Fibroblast of mammary gland (primary cell): ENCODE measurements at places on chromosomes 16 and 17.

DNA sequence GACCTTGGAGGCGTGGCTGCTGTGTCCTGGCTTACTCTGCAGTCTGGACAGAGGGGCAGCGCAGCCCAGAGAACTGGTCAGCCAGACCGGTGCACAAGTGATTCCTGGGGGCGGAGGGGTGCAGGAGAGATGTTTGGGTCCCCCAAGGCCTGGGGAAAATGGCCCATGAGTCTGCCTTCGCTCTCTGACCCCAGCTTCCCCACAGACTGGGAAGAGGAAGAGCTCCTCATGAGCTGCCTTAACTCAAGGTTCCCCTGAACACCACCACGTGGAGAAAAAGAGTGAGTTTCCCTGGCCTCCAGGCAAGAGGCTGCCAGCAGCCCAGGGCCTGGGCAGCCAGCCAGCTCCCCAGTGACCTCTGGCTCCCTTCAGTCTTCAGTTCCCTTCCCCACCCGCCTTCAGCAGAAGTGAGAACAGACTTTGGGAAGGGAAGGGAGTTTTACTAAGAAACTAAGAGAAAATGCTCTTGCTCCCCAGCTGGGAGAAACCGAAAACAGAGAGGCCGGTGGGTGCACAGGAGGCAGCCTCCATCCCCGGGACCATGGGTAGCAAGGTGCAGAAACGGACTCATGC, 2.0 kb upstream of the C17orf99 start:
- peak; percentile 86 for DNase-seq

GRCh38 chr17:6040504-6040903, 29.7 kb upstream of the WSCD1 start:
- DNase-seq, result no peak

GRCh38 chr17:66426397-66427033, 124.1 kb downstream of the PRKCA start:
- DNase-seq, result peak; percentile 42

DNA sequence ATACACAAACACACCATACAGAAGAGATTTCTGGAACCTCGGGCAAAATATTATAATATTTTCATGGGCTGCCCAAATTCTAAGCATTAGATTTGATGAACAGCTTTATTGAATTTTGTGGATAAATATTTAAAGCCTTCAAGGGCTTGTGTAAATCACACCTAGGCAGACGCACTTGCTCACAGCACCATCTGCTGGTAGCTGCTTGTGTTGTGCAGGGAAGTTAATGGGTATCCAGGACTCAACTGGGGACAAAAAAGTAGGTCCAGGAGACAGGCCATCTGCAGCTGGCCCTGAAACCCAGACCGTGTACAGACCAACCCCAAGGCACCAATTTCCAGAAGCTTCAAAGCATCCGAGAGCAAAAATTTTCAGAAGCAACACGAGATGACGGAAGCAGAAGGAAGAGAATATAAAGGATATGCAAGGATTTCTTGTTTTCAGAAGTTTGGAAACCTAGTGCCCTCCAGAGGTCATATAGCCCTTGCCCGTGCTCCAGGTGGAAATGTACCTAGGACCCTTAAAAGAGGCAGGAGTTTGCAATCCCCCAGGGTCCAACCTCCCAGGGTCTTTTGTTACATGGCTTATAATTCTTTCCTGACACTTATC, 140.0 kb downstream of the CHD9NB start:
- peak; percentile 54 for DNase-seq

GRCh38 chr16:68665501-68665900, 20.4 kb downstream of the CDH3 start:
- no peak for DNase-seq

DNA sequence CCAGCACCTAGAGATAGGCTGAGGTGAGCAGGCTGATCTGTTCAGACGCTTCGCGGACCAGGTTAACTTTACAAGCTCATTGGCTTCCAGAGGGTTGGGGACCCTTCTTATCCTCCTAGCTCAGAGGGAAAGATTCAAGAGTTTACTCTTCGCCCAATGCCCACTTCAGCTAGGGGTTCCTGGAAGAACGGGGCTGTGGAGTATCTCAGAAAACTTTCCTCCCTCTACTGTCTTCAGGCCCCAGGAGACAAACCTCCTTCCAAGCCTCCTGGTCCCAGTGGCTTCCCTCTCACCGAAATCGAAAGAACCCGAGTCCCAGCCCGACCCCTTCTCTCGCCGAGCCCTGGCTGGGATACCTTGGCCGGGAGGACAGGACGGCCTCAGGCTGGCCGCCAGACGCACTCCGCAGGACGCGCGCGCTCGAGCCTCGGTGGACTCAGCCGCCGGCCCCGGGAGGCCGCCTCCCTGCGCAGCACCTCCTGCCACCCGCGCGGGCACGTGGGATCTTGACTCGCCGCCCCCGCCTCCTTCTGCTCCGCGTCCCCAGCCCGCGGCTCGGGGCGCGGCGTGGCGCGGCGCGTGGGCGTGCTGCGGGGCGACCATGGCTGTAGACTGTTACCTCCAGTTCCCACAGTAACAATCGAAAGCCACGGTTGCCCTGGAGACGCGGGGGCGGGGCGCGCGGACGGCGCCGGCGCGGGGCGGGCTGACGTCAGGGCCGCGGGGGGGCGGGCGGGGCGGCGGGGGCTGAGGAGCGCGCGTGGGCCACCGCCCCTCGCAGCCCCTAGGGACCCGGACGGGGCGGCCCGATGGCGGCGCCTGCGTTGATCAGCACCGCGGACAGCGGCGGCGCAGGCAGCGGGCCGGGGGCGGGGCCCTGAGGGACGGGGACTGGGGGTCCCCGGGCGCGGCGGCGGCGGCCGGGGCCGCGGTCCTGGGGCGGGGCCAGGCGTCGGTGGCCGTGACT, 5.3 kb upstream of the HIC1 start:
- DNase-seq, result peak; percentile 75

DNA sequence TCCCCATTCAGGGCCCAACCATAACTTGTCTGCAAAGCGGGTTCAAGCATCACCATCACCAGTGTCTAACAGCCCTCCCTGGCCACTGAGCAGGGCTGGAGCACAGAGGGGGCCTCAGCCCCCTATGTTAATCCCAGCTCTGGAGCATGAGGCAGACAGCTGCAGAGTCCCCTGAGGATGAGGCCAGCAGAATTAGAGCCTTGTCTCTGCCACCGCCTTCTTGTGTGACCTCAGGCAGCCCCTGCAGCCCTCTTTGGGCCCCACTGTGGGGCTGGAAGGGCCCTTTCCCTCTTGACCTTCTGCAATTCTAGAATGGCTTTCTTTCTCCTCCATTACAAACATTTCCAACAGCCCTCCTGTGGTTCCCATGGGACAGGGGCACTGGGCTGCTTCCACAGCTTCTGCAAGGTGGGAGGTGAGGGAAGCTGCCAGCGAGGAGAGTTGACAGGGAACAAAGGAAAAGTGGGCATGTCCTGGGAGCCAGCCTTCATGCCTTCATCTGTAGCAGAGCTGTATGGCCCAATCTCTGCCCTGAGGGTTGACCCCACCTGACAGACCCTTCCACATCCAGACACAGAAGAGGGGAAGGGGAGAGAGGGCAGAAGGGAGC, 65.7 kb downstream of the TMEM132E start:
- DNase-seq, result no peak

DNA sequence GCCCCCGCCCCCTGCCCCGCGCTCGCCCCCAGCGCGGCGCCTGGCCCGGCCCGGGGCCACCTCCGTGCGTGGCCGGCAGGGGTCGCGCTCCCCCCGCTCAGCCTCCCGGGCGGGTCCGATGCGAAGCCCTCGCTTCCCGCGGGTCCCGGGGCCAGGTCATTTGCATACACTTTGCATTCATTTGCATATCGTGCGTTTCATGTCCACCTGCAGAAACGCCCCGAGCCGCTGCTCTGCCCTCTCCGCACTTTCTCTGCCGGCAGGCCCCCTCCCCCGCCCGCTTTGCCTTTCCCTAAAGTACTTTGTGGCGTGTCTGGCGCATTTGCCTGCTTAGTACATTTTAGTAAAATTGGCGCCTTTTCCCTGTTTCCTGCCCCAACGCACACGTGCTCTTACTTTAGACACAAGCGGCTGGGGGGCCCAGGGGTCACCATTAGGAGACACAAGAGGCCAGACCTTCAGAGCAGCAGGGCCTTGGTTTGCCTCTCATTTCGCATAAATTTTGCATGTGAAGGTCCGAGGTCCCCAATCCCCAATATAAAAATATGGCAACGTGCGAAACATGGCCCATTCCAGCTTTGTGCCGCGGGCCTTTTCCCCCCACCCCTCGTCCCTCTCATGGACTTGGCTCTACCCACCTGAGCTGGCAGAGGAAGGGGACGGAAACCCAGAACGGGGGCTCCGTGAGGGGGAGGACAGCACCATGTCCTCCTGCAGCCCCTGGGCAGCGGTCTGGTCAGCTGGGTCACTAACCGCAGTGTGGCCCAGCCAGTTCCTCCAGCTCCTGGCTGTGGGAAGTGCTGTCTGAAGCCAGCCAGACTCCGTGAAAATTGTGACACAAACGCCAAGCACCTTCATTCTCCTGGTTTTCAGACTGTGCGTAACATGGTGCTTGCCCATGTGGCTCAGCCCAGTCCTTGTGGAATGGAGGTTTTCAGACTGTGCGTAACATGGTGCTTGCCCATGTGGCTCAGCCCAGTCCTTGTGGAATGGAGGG, 34.8 kb downstream of the CBFA2T3 start:
- DNase-seq, result no peak

DNA sequence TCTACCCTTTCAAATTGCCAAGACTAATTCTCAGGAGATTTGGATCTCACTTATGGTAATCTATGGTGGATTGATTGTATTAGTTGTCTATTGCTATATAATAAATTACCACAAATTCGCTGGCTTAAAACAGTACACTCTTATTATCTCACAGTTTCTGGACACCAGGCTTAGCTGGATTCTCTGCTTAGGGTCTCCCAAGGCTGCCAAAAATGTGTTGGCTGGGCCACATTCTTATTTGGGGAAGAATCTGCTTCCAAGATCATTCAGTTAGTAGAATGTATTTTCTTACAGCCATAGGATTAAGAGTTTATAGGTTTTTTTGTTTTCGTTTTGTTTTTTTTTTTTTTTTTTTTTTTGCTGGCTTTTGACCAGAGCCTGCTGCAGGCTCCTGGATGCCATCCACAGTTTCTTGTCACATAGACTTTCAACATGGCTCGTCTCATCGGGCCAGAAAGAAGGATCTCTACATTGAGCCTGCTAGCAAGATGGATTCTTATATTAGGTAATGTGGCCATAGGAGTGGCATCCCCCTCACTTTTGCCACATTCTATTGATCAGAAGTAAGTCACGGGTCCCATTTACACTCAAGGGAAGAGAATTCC, 415.3 kb downstream of the KIF2B start:
- DNase-seq, result no peak

GRCh38 chr17:1909985-1910384, 80.2 kb downstream of the RPA1 start:
- DNase-seq, result no peak

DNA sequence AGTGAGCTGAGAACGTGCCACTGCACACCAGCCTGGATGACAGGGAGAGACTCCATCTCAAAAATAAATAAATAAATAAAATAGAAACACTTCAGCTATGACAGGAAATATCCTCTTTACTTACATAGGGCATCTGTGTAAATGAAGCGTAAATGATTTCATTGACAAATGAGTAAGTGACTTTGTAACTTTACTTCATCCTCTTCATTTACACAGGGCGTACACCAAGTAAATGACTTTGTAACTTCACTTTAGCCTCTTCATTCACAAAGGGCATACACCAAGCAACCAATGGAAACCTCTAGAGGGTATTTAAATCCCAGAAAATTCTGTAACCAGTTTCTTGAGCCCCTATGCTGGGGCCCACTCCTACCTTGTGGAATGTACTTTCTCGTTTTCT, 16.2 kb upstream of the KLHDC4 start:
- DNase-seq, result no peak

GRCh38 chr17:72031219-72031884, 89.5 kb upstream of the SOX9 start:
- DNase-seq, result no peak

DNA sequence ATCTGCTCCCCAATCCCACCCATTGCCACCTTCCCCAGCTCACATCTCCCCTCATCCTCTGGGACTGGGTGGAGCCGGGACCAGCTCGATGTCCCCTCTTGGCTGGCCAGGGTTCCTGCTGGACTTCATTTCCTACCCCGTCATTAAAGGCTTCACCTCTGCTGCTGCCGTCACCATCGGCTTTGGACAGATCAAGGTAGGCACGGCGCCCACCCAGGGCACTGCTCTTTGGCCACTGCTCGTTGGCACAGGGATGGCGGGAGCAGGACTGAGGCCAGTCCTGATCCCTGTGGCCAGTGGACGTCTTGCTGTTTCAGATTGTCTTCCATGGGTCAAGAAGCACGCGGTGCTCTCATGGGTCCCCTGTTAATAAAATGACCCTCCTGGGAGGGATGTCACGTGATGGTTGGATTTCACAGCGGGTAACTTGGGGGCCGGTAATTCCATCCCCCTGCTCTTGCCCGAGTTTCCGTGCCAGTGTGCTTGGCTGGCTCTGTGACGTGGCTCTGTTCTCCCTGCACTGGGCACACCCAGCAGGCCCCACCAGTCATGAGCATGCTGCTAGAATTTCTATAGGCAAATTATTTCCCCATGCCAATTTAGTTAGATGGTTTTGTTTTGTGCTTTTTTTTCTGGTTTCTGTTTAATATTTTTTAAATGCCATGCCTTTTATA, 3.1 kb downstream of the SLC26A11 start:
- DNase-seq, result no peak

DNA sequence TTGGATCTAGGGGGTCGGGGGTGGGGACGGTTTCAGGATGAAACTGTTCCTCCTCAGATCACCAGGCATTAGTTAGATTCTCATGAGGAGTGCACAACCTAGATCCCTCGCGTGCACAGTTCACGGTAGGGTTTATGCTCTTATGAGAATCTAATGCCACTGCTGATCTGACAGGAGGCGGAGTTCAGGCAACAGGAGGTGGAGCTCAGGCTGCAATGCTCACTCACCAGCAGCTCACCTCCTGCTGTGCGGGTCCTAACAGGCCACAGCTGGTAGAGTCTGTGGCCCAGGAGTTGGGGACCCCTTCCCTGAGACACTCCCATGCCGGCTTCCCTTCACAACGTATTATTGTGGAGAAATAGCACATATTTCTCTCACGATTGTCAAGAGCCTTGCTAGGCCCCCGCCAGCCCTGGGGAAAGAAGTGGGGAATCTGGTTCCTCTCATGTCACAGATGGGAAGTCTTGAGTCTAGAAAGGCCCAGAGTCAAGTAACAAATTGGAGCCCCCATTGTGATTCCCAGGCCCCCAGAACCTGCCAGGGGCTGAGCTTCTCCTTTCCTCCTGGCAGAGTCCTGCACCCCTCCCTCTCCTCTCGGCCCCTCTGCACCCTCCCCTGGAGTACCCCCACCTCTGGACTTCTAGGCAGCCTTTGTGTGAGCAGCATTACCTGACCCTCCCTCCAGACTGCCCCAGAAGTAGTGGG, 6.1 kb upstream of the KRT14 start:
- DNase-seq, result no peak
